ENCODE measurements at places on chromosomes 6 and 20.

DNA sequence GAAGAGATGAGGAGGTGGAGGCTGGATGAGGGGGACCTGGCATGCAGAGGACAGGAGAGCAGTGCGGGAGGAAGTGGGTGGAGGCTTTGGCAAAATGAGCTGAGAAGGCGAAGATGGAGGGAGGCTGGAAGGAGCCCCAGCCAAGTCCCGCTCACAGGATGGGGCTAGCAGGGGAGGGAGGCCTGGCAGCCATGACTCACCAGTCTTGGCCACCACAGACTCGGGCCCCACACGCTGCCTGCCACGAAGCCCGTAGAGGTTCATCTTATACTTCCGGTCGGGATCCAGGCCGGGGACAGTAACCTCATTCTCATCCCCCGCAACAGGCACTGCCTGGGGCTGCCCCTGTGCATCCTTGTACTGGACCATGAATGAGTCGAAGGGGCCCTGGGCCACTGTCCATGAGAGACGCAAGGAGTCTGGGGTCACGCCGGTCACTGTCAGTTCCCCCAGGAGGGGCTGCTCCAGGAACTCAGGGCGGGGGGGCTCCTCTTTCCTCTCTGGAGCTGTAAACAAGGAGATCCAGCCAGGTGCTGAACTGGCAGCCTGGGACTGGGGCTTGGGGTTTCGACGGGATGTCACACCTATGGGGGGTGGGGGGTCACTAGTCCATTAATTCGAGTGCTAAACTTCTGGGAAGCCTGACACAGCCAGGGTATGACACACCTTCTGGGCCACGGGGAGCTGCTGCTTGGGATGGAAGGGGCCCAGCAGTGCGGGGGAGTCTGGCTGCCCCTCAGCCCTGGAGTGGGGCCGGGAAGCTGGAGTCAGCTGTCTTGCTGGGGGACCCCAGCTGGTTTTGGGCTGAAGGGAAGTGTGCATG lies 27.8 kb downstream of the TNXB start:
- DNase-seq: no peak

DNA sequence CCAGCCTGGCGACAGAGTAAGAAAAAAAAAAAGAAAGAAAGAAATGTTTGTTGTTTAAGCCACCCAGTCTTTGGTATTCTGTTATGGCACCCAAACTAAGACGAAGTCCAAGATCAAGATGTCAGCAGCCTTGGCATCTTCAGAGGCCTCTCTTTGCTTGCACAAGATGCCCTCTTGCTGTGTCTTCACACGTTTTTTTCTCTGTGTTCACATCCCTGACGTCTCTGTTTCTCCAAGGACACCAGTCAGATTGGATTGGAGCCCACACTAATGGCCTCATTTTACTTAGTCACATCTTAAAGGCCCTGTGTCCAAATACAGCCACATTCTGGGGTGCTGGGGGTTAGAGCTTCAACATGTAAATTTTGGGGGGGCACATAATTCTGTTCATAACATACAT lies 380.9 kb downstream of the GJA1 start:
- no peak for DNase-seq

GRCh38 chr20:24779131-24779530 lies 169.9 kb upstream of the CST7 start:
- DNase-seq: no peak

- no peak for DNase-seq
These were observed 45.1 kb upstream of the MICB start for GRCh38 chr6:31452859-31453258.

Measured in stimulated activated CD8-positive, alpha-beta memory T cell treated with anti-CD3 and anti-CD28 coated beads, Interleukin-7, amount 100 ng/mL, for 1 hour (primary cell).